Common myeloid progenitor, CD34-positive (primary cell): ENCODE measurements at places on chromosomes 6 and 20.

- no peak for DNase-seq
Observed at GRCh38 chr20:16061351-16061750, 511.9 kb downstream of the KIF16B start.

- DNase-seq, result no peak
Observed at GRCh38 chr20:58598211-58599015, 52.7 kb upstream of the STX16 start.

DNA sequence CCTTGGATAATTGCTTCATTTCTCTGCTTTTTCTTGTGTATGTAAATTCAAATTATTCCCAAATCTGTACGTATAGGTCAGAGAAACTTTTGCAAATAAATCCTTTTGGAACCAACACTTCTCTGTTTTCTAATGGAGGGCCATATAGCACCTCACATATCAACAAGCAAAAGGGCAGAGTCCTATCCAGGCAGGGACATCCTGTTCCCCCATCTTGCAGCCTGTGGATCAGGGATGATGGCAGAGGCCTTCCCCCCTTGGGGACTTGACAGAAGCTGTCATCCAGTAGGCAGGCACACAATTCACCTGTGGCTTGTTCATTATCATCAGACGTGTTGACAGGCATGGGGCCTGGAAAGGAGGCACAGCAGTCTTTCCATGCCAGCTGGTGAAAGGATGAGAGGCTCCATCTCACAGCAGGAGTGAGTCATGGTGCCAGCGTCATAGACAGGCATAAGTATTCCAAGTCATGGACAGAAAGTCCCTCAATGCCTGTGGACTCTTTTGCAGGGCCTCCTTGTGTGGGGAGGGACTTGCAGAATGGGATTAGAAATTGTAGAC, 31.8 kb upstream of the PLEKHG1 start:
- no peak for DNase-seq

GRCh38 chr6:144853603-144854002, 568.5 kb downstream of the UTRN start:
- DNase-seq, result no peak

DNA sequence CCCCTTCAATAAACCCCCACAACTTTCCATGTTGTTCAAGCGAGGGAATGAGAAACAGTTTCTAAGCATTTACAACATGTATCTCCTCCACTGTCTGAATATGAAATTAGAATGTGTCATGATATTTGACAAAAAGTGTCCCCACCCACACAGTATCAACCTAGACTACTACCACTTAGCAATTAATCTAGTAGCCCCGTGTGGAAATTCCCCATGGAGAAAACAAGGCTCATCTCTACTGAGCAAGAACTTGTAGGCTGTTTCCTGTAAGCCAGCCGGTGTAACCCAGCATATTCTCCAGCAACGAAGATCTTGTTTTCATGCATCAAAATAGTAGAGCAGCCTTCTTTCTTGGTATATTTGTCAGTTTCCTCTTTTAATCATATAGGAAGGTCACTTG, 115.0 kb downstream of the IRF4 start:
- no peak for DNase-seq

GRCh38 chr6:87139236-87139635, 16.1 kb upstream of the ZNF292 start:
- DNase-seq, result peak; percentile 75

DNA sequence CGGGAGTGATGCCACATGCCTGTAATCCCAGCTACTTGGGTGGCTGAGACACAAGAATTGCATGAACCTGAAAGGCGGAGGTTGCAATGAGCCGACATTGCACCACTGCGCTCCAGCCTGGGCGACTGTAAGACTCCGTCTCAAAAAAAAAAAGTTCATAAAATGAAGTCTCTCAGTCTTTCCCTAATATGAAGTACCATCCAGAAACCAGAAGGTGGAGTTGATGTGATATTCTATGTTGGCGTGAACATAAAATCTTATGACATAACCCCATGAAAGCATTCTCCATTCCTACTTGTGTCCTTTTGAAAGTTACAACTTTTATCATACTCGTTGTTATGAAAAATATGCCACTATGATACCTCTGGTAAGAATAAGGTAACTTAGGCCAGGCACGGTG, 5.7 kb downstream of the SOD2 start:
- peak; percentile 79 for DNase-seq

DNA sequence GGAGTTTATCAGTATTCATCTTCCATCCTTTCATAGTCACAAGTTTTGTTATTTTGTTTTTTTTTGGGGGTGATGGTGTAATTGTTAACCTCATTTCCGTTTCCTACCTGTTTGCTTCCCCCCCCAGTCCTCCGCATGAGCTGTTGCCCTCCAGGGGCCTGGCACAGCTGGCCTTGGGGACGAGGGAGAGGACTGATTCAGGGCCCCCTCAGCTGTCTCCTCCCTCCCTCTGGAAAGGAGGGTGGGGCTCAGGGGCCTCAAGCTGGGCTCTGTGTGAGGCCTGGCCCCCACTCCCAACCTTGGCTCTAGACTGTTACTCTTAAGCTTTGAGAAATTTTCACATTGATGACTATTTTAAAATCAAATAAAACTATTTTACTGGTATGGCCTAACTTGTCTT, 4.0 kb downstream of the LRRC73 start:
- no peak for DNase-seq

- no peak for DNase-seq
Observed at GRCh38 chr6:98203170-98203806, 631.1 kb upstream of the POU3F2 start.
